Urothelium cell line (cell line): ENCODE measurements at places on chromosomes 12 and 14.

GRCh38 chr14:95071649-95072280 lies 85.6 kb downstream of the DICER1 start:
- DNase-seq: no peak

- DNase-seq: no peak
Observed at GRCh38 chr12:45547822-45548221, 181.7 kb upstream of the ARID2 start.

DNA sequence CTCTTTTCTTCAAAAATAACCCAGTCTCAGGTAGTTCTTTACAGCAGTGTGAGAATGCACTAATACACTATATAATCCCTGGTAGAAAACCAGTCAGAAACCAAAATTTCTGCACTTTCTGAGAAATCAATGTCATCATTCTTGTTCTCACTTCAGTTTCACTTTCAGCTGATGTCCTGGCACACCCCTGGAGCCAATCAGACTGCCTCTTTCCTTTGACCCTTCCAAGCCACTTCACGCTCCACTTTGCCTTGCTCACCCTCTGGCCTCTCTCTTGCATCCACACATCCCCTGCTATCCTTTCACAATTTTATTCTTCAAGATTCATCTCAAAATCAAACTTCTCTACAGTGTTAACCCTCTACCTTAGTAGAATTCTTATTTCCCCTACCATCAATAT lies 181.1 kb downstream of the ASCL1 start:
- DNase-seq: no peak

DNA sequence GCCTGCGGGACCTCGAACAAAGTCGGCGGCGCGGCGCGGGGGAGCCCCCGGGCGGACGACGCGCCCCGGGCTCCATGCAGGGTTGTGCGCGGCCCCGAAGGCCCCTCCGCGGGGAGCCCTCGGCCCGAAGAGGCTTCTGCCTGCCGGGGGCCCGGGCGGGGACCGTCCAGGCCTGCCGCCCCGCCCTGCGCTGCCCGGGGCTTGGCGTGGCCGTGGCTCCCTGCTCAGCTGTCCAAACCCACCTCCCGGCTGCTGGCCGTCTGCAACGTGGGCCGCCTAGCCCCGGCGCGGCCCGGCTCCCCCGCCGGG lies 670 bp downstream of the DYRK2 start:
- peak; percentile 12 for DNase-seq

DNA sequence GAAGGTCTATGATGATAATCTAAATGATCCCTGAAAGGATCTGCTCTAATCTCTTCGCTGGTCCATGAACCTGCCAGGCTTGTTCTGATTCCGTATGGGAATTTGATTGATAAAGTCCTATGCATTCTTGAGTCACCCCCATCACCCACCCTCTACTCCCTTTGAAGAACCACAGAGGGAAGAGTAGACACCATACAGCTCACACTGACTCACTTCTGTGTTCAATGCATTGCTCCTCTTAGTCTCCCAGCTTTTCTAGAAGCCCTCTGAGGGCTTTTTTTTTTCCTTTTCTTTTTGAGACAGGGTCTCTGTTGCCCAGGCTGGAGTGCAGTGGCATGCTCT lies 18.5 kb upstream of the GPRC5A start:
- no peak for DNase-seq

DNA sequence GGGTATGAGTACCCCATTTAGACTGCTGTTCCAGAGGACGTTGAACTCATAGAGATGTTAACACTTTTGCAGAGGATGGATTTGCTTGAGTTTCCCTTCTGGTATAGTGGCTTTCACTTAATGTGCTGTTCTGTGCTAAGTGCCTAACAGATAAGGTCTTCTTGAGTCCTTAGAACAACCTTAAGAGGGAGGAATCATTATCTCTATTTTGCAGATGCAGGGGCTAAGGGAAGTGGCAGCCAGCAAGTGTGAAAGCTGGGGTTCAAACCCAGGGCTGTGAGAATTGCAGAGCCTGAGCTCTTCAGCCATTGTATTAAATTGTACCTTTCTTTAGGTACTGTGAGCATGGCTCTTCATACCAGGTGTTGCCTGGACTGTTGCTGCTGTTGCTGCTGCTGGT lies 122.1 kb upstream of the NRXN3 start:
- DNase-seq: no peak

DNA sequence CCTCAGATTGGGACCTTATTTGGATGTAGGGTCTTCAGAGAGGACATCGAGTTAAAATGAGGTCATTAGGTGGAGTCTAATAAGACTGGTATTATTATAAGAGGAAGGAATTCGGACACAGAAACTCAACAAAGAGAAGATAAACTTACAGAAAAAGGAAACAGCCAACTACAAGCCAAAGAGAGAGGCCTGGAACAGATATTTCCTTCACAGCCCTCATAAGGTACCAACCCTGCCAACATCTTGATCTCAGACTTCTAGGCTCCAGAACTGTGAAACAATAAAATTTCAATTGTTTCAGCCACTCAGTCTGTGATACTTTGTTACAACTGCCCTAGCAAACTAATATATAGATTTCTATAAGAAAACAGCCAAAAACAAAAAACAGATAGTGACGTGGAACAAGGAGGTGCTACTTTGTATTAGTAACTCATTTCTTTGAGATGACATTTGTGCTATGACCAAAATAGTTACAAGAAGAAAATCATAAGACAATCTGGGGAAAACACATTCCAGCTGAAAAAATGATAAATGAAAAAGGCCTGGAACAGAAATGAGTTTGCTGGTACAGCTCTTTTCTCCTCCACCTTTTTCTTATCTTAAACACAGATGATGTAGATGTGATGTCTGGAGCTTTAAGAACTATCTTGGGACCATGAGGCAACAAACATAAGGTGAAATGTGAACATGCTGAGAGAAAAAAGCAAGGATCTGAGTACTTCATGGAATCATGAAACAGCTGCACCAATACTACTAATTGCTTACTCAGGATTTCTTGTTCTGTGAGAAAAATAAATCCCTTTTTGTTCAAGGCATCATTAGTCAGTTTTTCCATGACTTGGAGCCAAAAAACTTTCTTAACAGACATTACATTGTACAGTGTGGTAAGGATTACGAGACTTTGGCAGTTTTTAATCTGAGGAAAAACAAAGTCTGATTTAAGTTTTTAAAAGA lies 243.2 kb downstream of the ANO6 start:
- DNase-seq: no peak

DNA sequence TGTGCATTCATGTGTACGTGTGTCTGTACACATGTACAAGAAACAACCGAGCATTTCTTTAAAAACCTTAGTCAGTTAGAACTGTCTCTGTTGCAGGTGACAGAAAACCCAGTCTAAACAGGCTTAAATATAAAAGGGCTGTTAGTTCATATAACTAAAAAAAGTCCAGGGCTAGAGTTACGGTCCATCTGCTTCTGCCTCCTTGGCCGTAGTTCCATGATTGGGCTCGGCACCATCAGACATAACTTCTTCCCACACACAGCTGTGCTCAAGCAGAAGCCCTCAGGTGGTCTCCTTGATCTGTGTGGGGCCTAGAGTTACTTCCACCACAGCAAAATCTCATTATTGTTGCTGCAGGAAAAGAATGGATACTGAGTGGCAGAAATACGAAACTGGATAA lies 34.6 kb downstream of the CKB start:
- no peak for DNase-seq

GRCh38 chr14:72883961-72884360 lies 9.9 kb downstream of the DPF3 start:
- no peak for DNase-seq

DNA sequence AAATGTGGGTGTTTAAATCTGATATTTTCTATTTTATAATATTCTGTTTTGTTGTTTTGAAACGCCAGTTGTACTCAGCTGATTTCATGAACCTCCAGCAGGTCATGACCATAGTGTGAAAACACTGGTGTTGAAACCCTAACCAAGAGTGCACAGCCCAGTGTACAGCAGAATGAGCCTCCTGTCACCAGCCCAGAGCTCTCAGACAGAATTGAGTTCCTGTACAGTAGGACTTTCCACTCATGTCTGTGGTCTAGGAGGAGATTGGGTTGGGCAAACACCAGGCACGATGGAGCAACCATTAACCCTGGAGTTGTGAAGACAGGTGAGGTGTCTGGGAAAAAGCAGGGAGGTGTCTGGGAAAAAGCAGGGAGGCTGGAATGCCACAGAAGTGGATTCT lies 908.8 kb downstream of the VRK1 start:
- DNase-seq: no peak

DNA sequence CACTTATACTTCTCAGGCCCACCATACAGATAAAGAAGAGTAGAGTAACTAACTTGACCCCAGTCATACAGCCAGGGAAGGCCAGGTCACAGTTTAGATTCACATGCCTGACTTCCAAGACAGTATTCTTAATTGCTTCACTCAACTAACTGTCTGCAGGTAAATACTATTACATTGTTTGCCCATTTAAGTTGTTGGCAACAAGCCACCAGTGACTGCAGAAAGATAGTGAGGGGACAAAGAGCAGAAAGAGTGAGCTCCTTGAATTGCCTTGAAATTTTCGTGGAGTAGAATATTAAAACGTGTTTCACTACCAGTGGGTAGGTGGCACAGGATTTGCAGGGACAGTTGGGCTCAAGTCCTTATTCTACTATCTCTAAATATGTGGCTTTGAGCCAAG lies 146.3 kb upstream of the RMST start:
- DNase-seq: no peak

DNA sequence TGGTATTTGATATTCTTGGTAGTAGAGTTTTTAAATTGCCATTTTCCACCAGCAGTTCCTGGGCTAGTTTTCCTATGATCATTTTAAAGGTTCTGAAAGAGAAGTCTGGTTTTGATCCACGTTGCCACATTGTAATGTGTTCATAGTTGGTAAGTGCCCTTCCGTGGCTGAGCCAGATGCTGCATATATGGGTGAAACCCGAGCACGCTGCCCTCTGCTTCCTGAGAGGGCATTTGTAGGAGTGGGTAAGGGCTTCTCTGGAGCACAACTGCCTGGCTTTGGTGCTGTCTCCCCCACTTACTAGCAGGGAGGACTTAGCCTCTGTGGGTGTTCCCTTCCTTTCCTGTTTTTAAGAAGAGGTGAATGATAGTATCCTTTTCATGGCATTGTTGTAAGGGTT lies 7.1 kb downstream of the SNRNP35 start:
- DNase-seq: no peak

DNA sequence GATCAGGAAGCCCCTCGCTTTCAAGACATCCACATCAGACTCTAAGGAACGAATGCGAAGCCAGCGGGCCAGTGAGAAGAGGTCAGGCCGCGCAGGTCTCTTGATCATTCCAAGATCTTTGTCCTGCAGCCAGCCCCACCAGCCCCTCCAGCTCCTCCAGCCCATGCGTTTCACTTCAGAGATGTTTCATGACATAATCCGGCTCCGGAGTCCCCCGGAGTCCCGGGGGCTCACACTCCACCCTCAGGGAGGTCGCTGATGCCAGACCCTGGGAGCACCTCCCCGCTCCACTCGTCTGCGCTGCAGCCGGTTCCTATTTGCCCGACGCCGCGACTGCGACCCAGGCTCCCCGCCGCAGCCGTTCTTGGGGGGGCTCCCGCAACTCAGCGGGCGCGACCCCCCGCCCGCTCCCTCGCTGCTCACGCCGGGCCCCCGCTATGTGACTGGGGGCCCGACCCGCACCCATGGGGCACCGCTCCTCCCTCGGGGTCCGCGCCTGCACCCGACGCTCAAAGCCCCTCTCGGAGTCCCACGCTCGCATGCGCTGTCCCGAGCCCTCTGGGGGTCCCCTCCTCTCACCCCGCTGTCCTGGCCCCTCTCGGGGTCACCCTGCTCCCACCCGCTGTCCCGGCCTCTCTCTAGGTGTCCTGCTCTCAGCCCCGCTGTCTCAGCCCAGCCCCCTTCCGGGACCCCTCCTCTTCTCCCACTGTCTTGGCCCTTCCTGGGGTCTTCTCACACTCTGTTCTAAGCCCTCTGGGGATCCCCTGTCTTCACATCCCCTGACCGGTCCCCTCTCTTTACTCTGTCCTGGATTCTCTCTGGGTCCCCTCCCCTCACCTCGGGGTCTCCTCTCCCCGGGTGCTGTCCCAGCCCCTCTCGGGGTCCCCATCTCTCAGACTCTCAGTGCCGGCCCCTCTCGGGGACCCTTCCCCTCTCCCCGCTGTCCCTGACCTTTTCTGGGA lies 1.1 kb downstream of the TAOK3 start:
- DNase-seq: no peak

DNA sequence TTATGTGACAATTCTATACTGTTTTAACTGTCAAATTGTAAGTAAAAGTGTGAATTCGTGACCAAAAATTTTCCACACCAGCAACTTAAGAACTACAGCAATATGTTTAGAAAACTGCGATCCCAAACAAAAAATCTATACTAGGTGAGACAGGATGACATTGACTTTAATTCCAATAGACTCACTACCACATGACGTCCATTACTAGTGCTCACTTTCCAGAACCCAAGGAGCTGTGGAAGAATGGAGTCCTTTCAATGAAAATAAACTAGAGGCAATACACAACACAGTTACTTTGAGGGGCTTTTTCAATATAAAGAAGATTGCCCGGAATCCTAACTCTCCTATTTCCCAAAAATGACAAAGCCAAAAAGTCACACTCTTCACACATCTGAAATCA lies 1.4 kb downstream of the EPS8 start:
- DNase-seq: no peak

DNA sequence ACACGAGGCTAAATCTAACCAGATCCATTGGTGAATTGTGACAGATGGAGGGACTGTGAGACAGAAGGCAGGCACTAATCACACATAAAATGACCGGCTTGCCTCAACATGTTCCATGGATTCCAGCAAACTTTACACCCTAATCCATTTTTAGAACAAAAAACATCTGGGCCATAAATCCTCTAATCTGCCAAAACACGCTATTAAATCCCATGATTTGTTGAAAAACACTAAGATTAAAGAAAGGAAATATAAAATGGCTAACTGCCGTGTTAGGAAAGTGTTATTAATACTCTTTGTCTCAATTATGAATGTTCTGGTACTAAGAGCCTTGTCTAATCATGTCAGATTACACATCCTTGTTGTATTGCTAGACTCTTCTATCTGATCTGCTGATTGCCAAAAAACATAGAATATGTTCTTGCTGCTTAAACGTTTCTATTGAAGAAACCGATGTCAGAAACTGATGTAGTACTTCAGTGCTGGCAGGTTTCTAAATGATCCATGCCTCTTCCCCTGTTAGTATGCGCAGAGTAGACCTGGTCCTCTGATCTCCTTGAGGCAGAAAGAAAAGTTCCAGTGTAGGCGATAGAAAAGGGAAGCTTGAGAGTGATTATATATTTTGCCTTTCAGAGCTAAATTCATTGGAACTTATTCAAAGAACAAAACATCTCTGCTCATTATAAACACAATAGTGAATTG lies 384.9 kb downstream of the SOX5 start:
- DNase-seq: no peak

GRCh38 chr14:68976160-68977067 lies 2.7 kb downstream of the ACTN1 start:
- DNase-seq: no peak

DNA sequence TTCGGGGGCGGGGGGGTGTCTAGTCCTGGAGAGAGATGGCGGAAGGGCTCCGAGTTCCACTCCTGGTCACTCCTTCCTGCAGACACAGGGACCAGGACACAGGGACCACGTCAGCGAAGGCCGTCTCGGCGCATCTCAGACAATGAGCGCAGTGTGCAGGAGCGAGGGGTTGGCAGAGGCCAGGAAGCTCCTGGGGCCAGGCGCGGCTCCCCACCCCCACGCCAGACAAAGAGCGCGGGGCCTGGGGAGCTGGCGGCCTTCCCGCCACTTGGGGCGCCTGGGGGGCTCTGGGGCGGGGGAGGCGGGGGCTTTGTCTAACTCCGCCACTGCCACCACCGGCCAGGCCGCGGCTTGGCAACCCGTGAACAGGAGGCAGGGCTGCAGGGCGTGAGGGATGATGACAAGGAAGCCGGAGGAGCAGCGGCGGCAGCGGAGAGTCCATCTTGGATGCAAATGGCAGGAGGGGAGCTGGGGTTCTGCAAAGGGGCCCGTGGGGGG lies 2.2 kb downstream of the CDK2AP1 start:
- DNase-seq: no peak

GRCh38 chr12:54977155-54977554 lies 7.4 kb downstream of the TESPA1 start:
- peak; percentile 59 for DNase-seq
